ENCODE measurements at places on chromosomes 12 and 14.
A peak's percentile ranks its signal among the peaks of the same experiment; 100 is the strongest.

- DNase-seq, result no peak
Measured at GRCh38 chr12:67052981-67053380, 216.2 kb upstream of the CAND1 start.

- DNase-seq, result no peak
Measured at GRCh38 chr12:70122804-70123203, 120.4 kb upstream of the CNOT2 start.

- no peak for DNase-seq
Measured at GRCh38 chr14:21036751-21037150, 2.1 kb upstream of the RNASE13 start.

- no peak for DNase-seq
Measured at GRCh38 chr12:25126101-25126500, 68.9 kb downstream of the DNAI7 start.

- DNase-seq, result peak; percentile 83
Measured at GRCh38 chr12:109052414-109053323, at the start of gene USP30. Gene USP30, plus strand, starts transcription at chr12:109052576. Its CDS starts 103 bp downstream, at chr12:109052679.

GRCh38 chr12:30361145-30361544, 334.5 kb downstream of the IPO8 start:
- DNase-seq, result no peak

DNA sequence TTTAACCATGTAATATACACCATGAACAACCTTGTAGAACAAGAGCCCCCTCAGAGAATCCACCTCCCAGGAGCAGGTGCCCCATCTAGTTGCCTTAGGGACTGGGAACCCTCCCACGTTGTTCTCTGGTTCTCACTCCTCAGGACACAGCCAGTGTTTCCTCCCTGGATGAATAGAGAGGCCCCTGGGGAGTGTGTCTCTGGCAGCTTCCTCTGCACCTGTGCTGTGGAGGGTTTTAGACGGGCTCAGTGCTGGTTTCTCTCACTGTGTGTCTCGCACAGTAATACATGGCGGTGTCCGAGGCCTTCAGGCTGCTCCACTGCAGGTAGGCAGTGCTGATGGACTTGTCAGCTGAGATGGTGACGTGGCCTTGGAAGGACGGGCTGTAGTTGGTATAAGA, 581.3 kb downstream of the TMEM121 start:
- DNase-seq, result no peak

DNA sequence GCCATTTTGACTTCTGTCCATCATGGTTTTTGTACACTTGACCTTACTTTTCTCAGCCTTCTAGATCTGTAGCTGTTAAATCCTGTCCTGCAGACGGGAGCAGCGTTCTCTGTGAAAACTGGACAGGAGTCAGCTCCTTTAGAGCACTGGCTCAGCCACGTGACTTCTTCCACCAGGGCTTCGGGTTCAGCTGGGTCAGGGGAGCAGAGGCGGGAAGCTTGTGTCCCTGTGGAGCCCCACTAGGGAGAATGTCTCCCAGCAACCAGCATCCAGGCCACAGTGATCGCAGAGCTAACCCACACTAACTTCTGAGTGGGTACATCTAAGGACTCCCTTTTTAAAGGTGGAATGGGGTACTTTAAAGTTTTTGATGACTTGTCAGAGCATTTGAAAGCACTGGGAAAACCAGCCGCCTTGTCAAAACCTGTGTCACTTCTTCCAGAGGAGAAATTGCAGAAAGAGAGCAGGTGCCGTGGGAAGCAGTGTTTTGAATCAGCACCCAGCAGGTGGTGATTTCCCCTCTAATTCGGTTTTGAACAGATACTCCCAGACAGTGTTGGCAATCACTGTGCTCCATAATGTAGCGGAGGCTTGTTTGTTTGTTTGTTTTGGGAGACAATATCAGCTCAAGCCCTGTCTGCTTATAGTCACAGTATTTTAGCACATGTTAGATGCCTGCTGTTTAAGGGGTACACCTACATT, 17.9 kb downstream of the DERA start:
- no peak for DNase-seq

GRCh38 chr14:71365361-71365760, 458.1 kb downstream of the PCNX1 start:
- DNase-seq, result no peak

DNA sequence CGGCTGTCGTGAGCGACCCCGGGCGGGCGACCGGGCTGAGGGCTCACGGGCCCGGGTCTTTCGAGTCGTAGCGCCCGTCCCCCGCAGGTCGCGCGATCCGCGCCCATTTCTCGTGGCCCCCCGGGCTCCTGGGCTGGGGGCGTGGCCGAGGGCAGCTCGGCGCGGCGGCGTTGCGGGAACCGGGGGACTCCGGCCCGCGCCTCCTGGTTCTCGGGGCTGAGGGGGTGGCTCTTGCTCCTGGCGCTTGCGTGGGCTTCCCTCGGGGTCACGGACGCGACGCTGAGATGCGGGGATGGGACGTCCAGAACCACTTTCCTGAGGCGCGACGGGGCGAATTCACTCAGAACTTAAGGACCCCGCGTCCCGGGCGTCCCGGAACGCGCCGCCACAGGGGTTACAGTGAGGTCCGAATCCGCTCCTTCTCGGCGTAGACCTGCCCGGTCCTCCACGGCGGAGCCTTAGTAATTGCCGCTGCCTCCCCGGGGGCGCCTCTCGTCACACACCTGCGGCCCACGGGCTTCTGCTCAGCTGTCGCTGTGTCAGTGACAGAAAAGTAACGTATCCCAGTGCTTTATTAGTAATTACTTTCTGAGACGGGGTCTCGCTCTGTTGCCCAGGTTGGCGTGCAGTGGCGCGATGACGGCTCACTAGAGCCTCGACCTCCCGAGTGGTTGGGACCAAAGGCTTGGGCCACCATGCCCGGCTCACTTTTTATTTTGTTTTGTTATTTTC, 606 bp downstream of the EP400 start:
- peak; percentile 14 for DNase-seq

- DNase-seq, result peak; percentile 32
Measured at GRCh38 chr14:63901434-63902085, 48.8 kb downstream of the SYNE2 start.

DNA sequence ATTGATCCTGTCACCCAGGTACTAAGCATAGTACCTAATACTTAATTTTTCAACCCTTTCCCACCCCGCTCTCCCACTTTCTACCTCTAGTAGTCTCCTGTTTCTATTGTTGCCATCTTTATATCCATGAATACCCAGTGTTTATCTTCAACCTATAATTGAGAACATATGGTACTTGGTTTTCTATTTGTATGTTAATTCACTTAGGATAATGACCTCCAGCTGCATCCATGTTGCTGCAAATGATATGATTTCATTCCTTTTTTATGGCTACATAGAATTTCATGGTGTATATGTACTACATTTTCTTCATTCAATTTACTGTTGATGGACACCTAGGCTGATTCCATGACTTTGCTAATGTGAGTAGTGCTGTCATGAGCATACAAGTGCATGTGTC, 547.3 kb upstream of the NOVA1 start:
- no peak for DNase-seq

DNA sequence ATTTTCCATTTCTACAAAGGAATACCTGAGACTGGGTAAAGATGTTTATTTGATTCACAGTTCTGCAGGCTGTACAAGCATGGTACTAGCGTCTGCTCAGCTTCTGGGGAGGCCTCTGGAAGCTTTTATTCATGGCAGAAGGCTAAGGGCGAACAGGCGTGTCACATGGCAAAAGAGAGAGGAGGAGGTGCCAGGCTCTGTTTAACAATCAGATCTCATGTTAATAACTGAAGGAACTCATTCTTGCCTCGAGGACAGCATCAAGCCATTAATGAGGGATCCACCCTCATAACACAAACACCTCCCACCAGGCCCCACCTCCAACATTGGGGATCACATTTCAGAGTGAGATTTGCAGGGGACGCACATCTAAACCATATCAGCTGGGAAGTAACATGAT, 36.0 kb downstream of the PRB3 start:
- DNase-seq, result no peak

DNA sequence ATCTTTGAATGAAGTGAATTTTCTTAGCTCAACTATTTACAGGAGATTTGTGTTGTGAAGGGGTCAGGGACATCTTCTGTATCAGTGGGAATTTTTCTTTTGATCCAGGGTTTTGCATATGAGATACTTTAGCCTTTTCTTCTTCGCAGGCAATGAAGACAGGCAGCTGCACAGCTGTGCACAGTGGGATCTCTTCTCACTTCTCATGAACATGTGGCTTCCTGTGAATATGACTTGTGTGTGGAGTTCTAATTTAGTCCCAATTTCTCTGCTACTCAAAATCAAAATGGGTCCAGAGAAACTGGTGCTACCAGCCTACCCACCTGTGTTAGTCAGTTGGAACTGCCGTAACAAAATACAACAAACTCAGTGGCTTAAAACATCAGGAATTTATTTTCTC, 37.8 kb downstream of the ARF6 start:
- DNase-seq, result no peak

DNA sequence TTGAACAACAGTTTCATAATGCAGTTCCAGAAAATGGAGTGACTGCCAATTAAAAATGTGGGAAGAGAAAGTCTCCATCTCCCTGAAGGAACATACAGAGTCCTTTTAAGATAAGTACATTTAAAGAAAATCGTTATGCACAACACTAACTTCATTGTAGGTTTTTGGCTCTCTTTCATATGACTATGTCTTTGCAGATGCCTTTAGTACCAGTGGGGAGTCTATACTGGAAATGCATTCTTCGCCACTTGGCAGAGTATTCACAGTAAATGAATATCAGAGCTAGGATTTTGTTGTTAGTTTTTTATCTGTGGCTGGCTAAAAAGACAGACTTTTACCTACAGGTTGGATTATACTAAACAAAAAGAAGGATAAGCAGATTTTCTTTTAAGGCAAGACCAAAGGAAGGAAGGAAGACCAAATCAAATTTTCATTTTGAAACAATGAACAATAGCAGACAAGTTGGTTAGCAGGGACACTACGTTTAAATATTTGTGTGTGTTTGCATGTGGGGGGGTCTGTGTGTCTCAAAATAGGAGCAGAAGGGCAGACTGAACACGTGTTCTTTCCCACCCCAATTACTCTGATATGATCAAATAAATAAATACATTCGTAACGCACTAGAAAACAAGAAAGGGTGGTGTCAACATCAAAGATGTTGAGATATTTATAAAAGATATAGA, 124.5 kb downstream of the BTG1 start:
- no peak for DNase-seq

DNA sequence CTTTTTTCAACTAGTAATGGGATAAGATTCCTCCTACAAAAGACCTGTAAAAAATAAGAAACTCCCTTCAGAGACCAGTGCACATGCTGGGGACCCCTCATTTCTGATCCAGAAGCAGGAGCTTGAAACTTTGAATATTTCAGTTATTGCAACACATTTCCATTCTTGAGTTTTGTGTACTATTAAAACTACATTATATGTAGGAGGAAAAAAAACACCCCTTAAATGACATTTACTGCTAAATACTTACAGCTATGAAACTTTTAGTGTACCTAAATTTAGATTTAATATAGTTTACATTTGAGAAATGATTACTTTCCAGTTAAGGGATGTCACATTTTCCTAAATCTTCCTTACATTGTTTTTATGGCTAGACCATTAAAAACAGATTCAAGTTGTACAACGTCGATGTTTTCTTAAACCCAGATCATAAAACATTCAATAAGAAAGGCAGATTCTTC, 4.1 kb downstream of the LRIG3 start:
- no peak for DNase-seq

GRCh38 chr12:81722004-81722403, 37.1 kb downstream of the PPFIA2 start:
- DNase-seq, result no peak

- peak; percentile 55 for DNase-seq
Measured at GRCh38 chr12:4215229-4216186, 58.1 kb upstream of the CCND2 start.

GRCh38 chr12:89092297-89092696, 260.0 kb downstream of the DUSP6 start:
- no peak for DNase-seq

DNA sequence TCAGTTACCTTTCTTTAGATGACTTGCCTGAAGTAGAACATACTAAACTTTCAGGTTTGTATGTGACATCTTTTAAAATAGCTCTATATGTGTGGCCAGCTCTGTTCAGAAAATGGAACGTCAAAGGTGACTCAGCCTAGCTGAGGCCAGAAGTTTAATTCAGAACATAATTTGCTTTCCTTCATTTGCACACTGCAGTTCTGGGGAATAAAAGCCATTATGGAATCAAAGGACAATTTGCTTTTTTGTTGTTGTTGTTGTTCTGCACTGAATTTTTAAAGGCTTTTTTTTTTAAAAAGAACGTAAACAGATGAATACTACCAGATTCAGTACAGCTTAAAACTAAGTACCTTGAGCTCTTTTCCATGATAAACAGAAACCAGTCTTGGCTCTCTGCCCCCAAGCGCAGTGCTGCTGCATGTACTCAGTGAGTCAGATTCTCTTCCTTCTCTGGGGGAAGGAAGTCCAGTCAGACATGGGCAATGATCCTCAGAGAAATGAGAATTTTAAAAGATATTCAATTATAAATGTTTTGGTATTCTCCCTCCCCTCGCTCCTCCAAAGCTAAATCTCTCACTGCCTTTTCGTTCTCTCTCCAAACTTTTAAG, 644.2 kb downstream of the NOVA1 start:
- no peak for DNase-seq

GRCh38 chr12:118495296-118495695, 118.9 kb downstream of the SUDS3 start:
- DNase-seq, result no peak

DNA sequence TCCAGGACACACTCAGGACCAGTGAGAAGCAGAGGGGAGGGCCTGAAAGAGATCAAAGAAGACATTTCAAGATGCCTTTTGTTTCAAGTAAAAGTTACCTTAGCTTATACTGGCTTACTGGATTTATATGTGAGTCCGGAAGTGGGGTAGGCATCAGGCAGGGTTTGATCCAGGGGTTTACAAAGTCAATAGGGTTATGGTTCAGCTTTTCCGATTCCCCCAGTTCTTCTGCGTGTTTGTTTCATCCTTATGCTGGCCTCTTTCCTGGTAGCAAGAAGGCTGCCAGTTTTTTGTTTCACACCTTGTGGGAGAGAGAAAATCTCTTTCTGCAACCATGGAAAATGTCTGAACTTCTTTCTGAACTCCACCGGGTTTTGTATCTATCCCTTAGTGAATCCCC, 126.3 kb downstream of the ESRRB start:
- DNase-seq, result no peak

GRCh38 chr14:91027561-91027960, 32.9 kb downstream of the RPS6KA5 start:
- DNase-seq, result no peak

Data from activated CD4-positive, alpha-beta T cell treated with anti-CD3 and anti-CD28 coated beads, Interleukin-2, Interleukin-4, amounts not matched to agents 100 ng/mL and 50 ng/mL, durations not matched to agents 16 hours and 8 hours (primary cell).